ENCODE measurements at places on chromosomes 6 and 20.

- DNase-seq, result no peak
These were observed at the start of gene ARMH2 for GRCh38 chr6:24798740-24799540. ARMH2 (minus strand) TSS chr6:24798917; CDS start chr6:24798857, 60 bp downstream.

- no peak for DNase-seq
These were observed 82.6 kb upstream of the PREP start for GRCh38 chr6:105485456-105485855.

GRCh38 chr6:73377225-73377624, 7.5 kb upstream of the OOEP start:
- DNase-seq, result no peak

DNA sequence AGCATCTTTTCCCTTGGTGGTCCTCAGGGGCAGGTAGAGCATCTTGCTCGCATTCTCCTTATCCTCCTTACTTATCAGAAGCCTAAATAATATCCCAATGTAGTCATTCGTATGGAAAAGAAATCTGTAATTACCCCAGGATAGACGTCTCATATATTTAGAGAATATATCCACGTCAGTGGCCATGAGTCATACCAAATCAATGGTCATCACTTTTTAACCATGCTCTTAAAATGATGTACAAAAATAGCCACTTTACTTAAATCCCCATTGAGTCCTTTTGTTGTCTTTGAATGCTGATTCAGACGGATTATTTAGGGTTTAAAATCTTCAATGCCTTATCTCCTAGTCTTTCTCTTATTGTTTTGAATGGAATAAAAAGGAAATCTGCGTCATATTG, 231.7 kb upstream of the STXBP5 start:
- no peak for DNase-seq

- DNase-seq, result no peak
These were observed 351.7 kb downstream of the RNGTT start for GRCh38 chr6:88611721-88612120.

GRCh38 chr6:7201732-7202541, 94.2 kb downstream of the RREB1 start:
- DNase-seq, result no peak

DNA sequence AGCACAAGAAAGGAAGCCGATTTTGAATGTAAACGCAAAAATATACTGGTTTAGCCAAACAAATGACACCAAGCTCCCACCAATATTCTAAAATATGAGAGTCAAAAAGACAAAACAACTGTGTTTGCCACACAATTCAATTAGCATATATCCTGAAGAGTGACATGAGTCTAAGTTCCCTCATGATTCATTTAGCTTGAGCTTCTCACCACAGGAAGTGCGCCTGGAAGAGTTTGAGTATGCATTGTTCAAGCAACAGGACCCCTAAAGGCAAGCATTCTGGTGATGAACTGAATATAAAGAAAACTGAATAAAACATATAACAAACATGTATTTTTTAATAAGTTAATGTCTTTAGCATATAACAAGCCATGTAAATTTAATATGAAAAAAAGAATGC, 115.2 kb upstream of the RUNX2 start:
- DNase-seq, result no peak

GRCh38 chr6:53065266-53066076, at the start of gene FBXO9:
FBXO9 (plus strand) TSS chr6:53065404; CDS start chr6:53065790, 386 bp downstream.
- peak; percentile 56 for DNase-seq

DNA sequence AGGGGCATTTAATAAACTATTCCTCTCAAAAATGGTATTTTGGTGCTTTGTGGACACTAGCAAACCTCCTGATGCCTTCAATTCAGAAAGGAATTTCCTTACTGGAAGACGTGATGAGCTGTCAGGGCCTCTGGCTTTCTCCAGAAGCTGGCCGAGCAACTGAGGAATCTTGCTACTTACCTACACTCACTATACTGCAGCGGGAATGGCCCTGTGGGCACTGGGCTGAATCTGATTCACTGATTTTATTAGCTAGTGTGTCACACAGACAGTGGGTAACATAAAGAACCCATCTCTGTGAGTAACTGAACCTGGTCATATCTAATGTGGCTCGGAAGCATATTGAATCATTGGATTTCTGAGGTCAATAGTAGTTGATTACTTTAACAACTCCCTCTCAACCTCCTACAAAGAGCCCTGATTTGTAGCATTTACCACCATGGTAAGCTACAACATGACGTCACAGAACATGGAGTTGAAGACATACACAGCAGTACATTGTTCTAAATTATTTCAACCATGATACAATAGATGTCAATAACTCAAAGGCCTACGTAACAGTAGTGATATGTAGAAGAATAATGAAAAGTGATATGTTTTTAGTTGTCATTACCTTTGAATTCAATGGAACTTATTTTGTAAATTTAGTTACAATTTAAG, 232.1 kb downstream of the SYNE1 start:
- no peak for DNase-seq

DNA sequence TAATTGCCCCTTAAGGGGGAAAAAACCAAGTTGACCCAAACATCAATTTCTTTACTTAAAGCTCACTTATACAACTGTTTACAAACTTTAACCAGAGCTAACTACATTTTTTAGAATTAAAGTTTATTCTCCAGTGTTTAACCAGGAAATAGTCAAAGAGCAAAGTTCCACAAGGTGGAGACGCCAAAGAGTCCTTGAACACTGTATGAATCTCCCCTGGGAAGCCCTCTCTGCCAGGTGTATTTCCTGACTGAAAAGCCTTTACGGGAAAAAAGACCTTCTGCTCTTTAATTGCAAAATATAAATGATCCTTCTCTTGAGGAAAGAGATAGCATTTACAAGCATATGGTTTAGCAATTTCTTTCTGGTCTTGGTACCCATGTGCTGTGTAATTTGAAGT, 36.2 kb downstream of the BTBD9 start:
- no peak for DNase-seq

DNA sequence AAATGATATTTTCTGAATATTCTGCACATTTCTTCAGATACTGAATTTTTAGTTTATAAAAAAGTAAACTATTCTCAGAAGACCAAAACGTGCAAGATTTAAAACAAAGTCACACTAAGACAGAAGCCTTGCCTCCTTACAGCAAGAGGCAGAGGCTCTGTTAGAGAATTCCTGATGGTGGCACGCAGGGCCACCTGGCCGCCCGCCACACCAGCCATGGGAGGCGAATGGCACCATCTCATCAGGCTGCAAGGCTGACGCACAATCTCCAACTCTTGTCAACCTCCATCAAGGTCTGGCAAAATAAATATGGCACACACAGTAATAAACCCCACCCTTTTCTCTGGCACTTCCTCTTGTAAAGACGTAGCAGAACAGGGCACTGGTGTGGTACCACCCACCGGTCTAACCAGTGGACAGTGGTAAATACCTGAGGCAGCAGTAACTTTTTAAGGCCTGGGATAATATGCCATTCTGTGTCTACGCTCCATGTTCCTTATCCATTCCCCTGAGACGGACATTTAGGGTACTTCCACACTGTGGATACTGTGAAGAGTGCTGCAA, 111.4 kb downstream of the WDR27 start:
- DNase-seq, result no peak

DNA sequence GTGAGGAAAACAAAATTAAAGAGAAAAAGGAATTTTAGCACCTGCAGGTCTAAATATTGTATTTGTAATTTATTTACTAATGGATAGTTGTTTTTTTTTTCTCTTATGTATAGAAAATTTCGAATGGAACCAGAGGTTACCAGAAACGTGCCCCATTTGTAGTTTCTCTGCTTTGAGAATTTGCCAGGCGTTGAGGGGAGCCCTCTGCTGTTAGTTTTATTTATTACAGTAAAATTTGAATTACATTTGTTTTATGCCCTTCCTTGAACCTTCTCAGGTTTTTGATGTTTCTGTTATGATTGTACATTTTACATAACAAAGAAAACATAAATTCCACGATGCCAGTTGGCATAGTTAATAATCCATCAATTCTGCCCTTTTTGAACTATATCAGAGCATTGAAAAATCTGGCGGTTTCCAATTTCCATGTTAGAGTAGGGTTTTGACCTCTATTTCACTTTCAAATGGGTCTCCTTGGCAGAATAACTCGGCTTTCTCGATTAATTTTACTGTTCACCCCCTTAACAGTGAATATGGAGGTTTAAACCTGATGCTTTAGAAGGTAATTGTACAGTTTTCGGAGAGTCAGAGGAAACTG, 35.1 kb upstream of the RFPL4B start:
- no peak for DNase-seq

GRCh38 chr20:25148181-25148981, 47.1 kb upstream of the ENTPD6 start:
- no peak for DNase-seq

DNA sequence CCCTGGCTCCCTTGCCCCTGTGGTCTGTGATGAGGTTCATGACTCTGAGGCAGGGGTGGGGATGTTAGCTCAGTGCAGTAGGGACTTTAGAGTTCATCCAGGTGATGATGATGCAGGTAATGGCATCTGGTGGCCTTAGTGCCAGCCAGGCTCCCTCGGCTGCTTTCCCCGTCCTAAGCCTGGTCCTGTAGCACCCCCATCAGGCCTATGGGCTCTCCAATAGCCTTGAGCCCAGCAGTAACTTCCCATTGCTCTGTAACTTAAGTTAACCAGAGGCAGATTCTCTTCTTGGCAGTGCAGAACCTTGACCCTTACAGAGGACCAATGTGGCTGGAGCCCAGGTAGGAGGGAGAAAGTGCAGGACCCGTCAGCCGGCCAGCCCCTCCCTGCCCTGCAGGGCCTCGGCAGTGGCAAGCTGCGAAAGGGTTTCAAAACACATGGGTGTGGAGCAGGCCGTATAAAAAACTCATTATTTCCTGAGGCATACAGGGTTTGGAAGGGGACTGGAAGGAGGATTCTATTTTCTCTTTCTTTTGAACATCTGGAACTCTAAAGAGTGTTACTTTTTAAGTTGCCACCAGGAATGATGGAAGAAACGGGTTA, 406.9 kb downstream of the CDH26 start:
- no peak for DNase-seq

- peak; percentile 61 for DNase-seq
These were observed 23.0 kb upstream of the CD24 start for GRCh38 chr6:106997392-106998158.

DNA sequence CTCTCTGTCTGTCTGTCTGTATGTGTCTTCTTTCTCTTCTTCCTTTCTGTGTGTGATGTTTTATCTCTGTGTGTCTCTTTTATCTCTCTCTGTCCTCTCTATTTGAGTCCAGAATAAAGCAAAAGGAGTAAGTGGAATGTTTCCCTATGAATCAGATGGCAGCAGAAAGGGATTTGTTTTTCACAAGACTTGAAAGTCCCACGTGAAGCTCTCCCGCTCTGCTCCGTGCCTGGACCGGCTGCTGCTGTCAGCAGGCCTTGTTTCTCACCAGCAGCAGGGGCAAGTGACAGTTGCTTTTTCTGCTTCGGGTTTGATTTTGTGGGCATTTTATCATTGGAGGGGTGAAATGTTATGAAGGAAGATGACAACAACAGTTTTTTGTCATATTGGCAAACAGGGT, 212.7 kb downstream of the PACRG start:
- DNase-seq, result no peak

DNA sequence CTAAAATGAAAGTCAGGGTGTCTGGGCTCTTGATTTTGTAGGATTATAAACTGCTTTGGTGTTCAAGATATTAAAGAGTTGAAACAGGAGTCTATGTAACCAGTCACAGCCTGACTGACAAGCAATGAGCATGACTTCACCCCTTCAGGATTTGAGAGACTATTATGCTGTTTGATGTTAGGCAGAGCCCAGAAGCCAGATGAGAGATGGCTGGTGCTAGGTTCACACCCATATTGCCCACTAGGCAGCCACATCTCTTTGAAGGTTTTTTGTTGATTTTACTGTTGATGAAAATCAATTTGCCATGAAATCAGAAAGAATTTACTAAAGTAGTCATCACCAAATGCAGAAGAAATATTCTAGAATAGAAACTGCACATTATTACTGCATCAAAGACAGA, 243.6 kb downstream of the KHDRBS2 start:
- no peak for DNase-seq

- DNase-seq, result no peak
These were observed 15.7 kb downstream of the GMDS start for GRCh38 chr6:2229742-2230141.

DNA sequence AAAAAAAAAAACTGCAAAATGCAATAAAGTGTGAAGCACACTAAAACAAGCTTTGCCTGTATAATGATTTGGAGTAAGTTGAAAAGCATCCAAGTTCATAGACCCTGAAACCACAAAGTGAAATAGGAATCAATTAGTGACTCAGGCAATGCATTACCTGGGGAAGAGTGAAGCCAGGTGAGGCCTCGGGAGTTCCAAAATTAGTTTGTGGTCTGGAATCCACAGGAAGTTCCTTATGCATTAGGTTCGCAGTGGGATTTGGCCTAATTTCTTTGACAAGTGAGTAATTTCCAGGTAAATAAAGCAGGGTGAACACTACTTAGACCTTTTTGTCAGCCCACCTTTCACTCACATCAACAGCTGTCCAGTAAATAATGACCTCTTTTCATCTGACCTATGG, 490.8 kb downstream of the CBLN4 start:
- no peak for DNase-seq

GRCh38 chr6:144471986-144472385, 186.9 kb downstream of the UTRN start:
- no peak for DNase-seq

- no peak for DNase-seq
These were observed 767 bp downstream of the PTK6 start for GRCh38 chr20:63536241-63536977.

All from 8988T (cell line).